ENCODE measurements at places on chromosomes 5 and 9.

DNA sequence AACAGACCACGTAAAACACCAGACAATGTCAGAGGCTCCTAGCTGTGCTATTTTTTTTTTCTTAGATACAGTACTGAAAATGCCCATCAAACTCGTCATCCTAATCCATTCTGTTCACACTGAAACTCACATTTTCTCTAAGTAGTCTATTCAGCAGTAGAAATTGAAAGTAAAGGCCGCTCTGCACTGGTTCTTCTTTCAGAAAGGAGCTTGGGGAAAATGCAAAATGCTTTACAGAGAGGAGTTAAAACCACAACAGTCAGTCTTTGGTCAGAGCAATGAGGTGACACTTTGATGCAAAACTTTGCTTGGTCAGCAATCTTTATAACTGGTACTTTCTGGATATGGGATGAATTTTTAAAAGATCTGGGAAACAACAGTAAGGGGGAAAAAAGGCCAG is 43.8 kb upstream of the SUSD1 start:
- no peak for DNase-seq

GRCh38 chr5:10595672-10596309 is 31.9 kb downstream of the ANKRD33B start:
- no peak for DNase-seq

- no peak for DNase-seq
Observed at GRCh38 chr9:129334105-129334935, 156.3 kb upstream of the IER5L start.

DNA sequence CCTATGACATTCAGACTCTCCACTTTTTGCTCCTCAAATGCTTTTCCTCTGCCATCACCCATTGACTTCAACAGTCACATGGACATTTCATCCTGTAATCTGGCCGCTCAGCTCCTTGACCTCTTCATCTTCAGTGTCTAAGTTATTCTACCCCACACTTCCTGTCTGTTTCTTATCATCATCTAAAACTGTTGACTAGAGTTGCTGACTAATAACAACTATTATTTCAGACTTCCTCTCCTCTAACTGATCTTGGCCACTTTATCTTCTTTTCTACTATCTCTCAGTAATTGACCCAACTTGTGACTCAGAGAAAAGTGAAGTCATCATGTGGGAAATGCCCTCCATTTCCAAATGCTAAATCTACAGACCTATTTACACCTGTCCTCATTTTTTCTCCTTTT is 254.7 kb upstream of the TRPC7 start:
- DNase-seq = no peak

DNA sequence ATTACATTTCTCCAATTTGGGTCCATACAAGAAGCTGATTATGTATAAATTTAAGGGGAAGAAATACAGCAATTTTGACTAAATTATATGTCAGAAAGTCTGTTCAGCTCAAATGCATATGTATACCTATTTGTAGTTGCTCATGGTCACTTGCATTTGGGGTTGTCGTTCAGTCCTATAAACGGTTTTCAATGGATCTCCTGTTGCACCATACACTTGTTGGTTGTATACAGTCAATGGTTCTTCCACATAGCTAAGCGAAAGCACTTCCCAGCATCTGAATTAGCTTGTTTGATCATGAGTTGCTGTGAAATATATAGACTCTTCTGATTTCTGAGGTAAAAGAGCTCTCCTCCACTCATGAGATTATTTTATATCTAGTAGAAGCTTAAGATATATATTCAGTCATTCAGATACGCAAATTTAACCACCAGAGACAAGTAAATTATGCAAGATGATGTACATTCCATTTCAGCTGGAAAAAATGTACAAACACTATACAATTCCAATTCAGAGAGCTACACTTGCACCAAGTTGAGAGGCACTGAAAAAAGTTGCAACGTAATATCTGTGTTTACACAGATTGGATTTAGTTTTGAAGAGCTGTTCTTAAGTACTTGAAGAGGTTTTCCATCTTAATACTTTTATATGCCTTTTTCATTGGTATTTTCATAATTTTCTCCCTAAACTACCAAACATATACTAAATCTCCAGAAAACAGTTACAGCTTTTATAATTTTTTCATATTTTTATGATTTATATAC is 64.4 kb upstream of the POU5F2 start:
- no peak for DNase-seq

DNA sequence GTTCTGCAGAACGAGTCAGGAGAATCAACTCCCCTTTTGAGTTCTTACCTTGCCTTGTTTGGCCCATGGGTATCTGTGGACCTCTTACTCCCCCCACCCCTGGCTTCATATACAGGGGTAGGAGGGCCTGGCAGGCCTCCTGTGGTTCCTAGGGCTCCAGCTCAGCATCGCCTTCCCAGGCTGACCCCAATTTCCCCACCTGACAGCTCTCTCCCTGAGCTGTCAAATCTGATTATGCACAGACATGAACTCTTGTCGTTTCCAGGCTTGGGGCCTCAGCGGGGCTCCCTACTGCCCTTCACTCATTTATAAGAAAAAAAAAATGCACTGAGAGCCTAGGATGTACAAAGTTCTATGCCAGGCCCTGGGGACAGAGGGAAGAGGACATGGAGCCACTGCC is 67.9 kb downstream of the PTPN3 start:
- DNase-seq = no peak

DNA sequence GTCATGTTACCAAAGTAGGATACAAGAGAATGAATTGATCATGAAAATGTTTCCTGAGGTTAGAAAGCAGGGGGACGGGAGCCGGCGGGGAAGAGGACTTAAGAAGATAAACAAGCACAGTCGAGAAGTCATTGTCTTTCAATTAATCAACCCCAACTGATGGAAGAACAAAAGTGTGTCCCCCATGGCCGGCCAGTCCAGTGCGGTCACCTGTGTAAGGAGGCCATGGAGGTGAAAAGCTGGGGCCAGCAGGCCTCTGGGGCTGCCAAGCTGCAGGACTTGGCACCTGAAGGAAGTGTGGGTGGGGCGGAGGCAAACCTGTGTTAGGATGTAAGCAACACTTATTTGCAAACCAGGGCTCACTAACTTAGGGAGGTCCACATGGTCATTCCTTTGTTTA is 223.3 kb upstream of the TBCA start:
- no peak for DNase-seq

Data from central memory CD8-positive, alpha-beta T cell (primary cell).